ENCODE measurements at places on chromosomes 4 and X.

GRCh38 chr4:151239608-151240007, 37.4 kb upstream of the PRSS48 start:
- no peak for DNase-seq

GRCh38 chr4:113474017-113474416, 287.5 kb downstream of the CAMK2D start:
- no peak for DNase-seq

DNA sequence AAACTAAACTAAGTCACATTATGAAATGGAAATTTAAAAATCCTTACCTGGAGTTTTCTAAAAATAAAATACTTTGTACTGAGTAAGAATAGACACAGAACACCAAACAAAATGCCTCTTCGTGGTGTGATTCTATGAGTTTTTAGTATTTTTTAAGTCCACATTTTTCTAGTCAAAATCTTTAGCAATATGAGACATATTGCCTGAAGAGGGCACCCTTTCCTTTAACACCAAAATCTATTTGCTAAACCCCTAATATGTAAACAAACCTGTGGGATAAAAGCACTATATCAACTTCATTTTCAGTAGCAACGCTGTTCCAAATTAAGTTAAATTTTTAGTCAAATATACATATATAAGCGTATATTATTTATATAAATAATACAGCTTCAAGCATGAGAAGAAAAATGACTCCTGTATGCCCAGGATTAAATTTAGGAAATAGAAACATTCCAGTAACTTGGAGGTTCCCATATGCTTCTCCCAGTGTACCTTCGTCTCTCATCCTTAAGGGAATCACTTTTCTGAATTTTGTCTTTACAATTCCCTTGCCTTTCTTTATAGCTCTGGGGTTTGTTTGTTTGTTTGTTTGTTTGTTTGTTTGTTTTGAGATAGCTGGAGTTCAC, 23.0 kb upstream of the PGM2 start:
- no peak for DNase-seq

- DNase-seq, result no peak
These were observed 126.2 kb downstream of the HNRNPD start for GRCh38 chr4:82247629-82248028.

DNA sequence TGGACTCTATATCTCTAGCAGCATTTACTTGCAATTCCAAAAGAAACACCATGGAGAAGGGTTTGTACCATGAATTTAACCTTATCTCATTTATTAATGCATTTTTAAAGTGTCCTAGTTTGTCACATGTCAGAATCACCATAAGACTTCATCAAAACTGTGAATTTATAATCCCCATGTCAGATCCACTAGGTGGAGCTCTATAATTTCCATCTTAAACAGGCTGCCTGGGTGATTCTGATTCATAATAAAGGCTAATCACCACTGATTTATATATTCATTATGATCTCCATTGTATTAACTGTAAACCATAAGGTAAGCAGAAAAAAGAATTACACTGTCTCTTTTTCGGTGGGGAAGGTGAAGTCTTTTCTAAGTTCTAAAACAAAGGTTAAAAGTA, 4.0 kb downstream of the TCEAL2 start:
- no peak for DNase-seq

All from cortex of kidney (tissue), 1 donor.